ENCODE measurements at places on chromosomes 12 and 14.

DNA sequence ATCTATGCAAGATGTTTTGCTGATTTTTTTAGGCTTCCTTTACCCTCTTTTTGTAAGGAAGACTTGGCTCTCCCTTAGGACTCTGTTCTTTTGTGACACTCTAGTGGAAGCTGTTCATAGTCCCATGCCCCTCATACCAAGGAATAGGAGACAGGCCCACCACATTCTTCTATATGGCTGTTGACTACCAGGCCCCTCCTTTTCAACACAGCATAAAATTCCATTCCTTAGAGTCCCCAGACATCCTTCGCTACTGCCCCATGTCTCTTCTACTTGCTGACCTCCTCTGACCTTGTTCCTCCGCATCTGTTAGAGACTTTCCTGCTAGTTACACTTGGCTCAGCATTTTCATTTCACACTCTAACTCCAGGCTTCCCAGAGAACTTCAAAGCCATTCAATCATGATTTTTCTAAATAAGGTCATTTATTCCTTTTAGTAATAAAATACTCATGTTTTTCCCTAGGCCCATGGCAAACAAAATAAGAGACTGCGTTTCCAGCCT, 9.7 kb downstream of the PIK3C2G start:
- peak; percentile 56 for DNase-seq

GRCh38 chr12:1836854-1837421, 16.6 kb downstream of the LRTM2 start:
- no peak for DNase-seq

DNA sequence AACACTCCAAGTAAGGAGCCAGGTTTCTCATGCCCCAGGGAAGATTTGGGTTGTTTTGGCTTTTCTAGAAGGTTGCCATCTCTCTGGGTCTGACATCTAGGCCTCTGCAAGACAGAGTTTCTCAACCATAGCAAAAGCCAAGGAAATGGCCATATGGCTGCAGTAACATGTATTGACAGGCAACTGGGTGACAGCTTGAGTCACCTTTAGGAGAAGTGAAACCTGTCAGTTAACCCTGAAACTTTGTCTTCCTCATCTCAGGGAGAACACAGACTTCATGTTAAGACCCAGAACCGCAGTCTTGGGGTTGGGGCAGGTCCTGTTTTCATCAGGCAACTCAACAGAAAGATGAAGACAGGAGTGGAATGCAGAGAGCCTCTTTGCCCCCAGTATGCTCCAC, 46.0 kb upstream of the PLBD1 start:
- no peak for DNase-seq

DNA sequence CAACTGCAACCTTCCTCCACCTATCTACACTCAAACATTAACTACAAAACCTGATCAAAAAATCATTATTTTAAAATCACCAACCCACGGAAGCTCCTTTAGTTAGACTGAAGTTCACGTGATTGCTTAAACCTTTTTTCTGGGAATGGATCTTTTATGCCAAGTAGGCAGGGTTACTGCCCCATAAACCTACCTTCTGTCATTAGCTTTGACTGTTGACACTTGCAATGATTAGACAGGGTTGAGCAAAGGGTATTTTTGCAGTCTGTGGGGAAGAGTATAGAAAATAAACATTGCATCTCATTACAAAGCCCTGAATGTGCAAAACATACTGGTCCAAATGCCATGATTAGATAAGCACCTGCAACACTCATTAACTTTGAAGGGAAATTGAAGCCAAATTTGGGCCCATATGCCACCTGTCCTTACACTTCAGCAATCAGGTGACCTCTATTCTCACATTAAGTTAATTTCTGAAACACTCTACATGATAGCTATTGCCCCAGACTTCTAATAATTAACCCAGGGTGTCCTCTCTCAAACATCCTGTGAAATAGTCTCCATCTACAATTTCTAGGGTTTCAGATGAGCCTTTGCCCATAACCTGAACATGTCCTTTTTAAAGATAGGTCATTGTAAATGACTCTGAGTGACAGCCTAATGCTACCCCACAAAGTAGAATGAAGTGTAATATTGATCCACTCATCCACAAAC, 156.0 kb upstream of the PLEKHG7 start:
- no peak for DNase-seq

DNA sequence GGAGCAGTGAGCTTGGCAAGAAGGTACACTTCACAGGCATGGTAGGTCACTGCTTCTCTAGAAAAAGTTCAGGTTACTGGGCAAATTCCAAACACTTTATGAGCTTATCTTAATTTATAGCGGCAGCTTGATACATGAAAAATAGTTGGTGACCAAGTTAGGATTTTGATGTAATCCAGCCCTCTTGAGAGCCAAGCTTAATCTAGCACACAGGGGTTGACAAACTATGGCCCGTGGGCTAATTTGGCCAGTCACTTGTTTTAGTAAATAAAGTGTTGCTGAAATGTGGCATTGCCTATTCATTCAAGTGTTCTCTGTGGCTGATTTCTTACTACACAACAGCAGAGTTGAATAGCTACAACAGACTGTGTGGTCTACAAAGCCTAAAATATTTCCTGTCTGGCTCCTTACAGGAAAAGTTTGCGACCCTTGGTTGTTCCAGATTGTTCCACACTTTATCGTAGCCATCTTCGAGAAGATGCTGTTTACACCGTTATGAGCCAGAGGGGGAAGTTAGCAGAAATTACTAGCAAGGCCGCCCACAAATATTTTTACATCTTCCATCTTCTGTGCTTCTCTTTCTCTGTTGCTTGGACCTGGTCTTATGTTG, 120.9 kb downstream of the DAAM1 start:
- peak; percentile 30 for DNase-seq

DNA sequence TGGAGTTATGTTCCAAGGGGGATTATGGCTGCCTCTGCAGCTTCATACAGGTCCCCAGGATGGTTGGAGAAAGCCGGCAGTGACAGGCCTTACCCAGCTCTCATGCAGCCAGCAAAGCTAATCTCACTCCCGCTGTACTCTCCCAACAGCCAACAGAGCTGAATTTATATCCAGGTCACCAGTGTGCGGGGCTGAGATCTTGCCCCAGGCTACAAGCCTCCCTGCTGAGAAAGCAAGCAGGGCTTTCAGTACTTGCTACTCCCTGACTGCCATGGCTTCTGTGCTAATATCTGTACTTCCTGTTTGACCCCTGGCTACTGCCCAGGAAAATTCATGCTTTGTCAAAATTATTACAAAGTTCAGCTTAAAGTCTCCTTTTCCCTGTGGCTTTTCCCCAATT, 92.9 kb downstream of the ATP23 start:
- peak; percentile 5 for DNase-seq

DNA sequence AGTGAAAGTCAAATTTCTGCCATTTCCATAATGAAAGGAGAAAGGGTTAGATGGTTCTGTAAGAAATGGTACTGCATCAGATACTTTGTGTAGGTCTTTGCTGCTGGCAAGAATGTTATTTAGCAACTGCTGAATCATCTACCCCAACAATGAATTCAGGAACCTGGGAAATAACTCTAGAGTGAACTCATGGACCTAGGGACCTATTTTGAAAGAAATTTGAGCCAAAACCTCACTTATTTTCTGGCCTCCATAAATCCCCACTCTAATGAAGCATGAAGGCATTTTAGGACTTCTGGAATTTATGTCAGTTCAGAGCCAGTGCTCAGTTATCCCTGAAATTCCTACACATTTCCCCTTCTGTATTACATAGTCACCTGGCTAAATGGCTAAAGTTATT, 50.9 kb upstream of the CPNE8 start:
- DNase-seq: no peak

- no peak for DNase-seq
Observed at GRCh38 chr12:5379749-5380496, 52.0 kb upstream of the NTF3 start.

- DNase-seq: no peak
Observed at GRCh38 chr12:131640525-131640924, 70.4 kb upstream of the SFSWAP start.
